ENCODE measurements at places on chromosomes 5 and 9. TPM values are rescaled to one million over a fixed set of nuclear protein-coding genes. Genes with fewer than 3 reads are reported as not detected.

DNA sequence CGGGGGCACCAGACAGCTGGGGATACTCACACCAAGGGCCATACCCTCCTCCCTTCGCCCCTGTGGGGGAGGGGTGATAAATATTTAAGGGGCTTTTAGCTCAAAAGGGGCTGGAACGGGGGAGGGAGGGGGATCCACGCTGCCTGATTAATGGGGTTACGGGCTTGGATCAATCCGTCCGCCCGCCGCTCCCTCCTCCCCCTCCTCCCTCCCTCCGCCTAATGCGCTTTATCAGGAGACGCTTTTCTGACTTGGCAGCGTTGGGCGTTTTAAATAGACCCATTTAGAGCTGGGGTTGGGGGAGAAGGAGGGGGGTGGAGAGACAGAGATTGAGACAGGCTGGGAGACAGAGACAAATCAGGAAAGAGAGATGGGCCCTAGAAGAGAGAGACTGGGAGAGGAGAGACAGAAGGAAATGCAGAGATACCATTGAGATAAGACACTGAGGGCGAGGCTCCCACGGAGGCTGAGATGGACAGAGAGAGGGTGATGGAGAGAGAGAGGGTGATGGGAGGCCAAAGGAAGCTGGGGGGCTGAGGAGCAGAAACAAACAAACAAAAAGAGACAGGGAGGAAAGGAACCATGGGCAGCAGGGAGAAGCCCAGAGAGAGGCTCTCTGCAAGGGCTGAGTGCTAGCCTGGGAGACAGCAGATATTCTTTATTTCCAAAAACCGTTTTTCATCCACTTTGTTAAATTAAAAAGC, 10.3 kb downstream of the CNTFR start:
- no peak for DNase-seq
- H3K36me3 ChIP-seq = no peaks in the 10 kb centered on the region
- H3K27me3 ChIP-seq = no peaks in the 10 kb centered on the region
- H3K4me3 ChIP-seq = no peak overlapping the region
- no peaks in the 10 kb centered on the region for H3K4me1 ChIP-seq
- H3K27ac ChIP-seq = no peak overlapping the region

HMGCS1 gene
- total RNA-seq = 57.9 TPM

DNA sequence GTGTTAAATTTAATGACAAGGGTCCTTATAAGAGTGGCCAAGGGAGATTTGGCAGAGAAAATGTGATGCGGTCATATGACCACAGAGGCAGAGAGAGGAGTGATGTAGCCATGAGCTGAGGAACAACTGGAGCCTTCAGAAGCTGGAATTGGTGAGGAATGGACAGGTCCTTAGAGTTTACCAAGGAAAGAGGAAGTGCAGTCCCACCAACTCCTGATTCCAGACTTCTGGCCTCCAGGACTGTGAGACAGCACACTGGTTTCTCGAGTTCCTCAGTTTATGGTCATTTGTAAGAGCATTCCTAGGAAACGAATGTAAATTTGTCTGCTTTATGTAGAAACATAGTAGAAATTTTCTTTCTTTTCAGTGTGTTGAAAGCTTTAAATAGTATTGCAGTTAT, 410.1 kb downstream of the CDH18 start:
- DNase-seq = no peak
- H3K4me1 ChIP-seq = no peaks in the 10 kb centered on the region
- no peaks in the 10 kb centered on the region for H3K27me3 ChIP-seq
- H3K27ac ChIP-seq = no peak overlapping the region
- H3K4me3 ChIP-seq = no peak overlapping the region

DNA sequence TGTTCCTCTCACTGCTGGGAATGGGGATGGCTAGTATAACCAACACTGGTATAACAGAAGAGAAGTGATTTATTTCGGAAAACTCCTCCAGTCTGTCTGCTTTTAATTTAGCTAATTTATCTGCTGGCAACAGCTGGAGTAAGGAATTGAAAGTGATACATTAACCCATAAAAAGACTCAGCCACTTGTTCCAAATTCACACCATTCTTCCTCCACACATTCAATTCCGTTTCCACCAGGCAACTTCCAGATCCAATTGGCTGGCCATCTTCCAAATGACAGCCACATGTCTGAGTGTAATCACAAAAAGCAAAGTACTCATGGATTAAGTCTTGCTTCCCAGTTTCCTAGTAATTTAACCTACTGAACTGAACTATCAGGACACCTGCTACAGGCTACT, 77.1 kb upstream of the RETREG1 start:
- H3K27me3 ChIP-seq = no peaks in the 10 kb centered on the region
- H3K36me3 ChIP-seq = no peaks in the 10 kb centered on the region

GRCh38 chr5:140253985-140254384, 48.9 kb downstream of the PFDN1 start:
- H3K27me3 ChIP-seq = no peaks in the 10 kb centered on the region
- H3K4me3 ChIP-seq = no peak overlapping the region
- no peak for DNase-seq
- no peak overlapping the region for H3K27ac ChIP-seq

NXNL2 gene
- 0.78 TPM for total RNA-seq
